ENCODE measurements at places on chromosomes 3 and 15.

- peak; percentile 81 for DNase-seq
Observed at GRCh38 chr15:94287794-94288246, 56.5 kb downstream of the MCTP2 start.

- peak; percentile 52 for DNase-seq
Observed at GRCh38 chr15:74869726-74870407, 3.3 kb downstream of the SCAMP2 start.

DNA sequence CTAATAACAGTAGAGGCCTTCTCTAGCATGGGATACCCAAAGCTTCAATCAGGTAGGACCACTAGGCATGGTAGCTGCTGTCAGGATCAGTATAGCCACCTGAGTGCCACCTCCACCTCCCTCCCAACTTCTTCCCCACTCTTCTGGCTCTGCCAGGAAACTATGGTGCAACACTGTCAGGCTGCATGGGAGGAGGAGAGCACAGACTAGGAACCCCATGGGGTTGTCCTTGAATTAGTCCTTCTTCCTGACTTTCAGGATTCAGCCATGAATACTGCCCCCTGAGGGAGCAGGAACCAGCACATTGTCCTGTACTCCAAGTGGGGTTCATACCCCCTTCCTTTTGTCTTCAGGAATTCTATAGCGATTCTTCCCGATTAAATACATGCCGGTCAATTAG lies 340.8 kb upstream of the ONECUT1 start:
- no peak for DNase-seq

GRCh38 chr3:89252860-89253259 lies 145.4 kb downstream of the EPHA3 start:
- no peak for DNase-seq

- DNase-seq = no peak
Observed at GRCh38 chr3:122151480-122151879, 32.0 kb upstream of the CASR start.

- DNase-seq = no peak
Observed at GRCh38 chr3:184583578-184584451, 22.2 kb downstream of the EPHB3 start.

DNA sequence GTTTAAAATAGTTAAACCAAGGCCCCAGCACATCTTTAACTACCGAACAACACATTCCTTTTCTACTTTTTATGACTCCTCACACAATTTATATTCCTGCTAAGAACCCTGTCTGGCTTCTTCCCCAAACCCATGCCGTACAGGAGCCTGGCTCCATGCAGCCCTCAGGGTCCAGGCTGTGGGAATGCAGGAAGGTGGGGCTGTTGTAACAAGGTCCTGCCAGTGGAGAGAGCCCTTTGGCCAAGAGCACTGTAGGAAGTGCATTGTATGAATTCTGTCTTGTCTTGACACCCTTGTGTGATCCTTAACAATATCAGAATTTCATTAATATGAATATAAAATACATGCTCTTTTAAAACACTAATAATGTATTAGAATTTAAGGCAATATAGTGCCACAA lies 563.8 kb downstream of the TBL1XR1 start:
- no peak for DNase-seq

DNA sequence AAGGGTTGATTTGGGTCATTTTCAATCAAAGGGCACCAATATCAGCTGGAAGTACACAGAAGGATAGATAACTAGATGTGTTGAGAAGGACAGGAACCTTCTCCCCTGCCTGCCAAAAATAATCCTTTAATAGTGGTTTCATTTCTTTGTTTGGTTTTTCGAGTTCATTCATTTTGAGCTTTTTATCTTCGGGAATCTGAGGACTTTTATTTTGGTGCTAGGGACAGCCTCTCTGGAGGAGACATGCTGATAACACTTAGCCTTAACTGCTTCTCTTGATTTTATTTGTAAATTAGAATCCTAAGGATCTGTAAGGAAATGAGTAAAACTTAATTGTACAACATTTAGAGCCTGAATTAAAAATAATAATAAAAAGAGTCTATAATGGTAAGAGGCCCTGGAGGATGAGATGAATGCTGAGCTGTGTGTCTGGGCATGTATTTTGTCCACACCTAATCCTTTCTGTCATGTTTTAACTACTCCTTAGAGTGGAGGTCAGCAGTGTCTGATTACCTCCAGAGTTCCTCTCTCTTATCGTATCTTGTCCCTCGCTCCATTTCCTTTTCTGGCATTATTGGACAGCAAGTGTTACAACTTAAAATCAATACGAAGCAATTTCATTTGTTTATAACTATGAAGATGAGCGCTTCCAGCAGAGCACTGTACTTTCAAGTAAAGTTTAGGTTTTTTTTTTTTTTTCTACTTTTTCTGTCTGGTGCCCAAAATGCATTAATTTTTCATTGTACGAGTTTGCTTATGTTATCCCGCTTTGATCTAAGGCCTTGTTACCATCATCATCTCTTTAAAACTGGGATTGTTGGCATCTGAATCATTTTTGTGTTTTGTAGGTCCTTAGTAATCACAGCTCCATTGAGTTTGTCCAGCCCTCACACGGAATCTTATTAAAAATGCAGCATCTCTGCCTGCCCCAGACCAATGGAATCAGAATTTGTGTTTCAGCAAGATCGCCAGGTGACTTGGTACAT lies 22.8 kb downstream of the PTPRG start:
- DNase-seq = no peak

GRCh38 chr3:113251817-113252216 lies 40.5 kb downstream of the BOC start:
- no peak for DNase-seq

DNA sequence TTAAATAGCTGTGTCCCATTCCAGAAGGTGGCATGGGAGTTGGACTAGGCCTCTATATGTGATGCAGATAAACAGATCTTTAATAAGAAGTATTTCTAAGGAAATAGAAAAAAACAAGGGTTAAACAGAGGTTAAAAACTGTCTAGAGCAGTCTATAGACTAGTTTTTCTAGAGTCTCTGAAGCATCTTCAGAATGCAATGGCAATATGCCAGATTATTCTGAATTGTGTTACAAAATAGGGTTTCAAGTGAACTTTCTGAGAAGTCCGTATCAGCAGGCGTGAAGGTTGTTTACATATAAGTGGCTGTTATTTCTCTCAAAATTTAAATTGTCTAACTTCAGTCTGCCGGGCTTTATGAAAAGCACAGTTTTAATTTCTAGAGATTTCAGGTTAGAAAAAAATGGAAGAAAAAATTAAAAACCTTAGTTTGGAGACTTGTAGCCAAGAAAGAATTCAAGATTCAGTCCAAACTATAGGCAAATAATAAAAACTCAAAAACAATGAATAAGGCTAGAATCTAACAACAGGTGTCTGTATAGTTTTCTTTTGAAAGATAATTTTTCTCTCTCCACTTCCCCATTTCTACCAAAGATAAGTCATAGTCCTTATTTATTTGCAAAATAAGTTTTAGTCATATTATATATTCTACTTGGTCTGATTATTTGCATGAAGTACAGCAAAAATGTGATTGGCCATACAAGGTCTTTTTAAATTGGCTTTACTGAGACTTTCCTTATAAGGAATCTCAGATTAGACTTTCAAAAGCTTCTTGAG lies 55.2 kb downstream of the OSTN start:
- no peak for DNase-seq

DNA sequence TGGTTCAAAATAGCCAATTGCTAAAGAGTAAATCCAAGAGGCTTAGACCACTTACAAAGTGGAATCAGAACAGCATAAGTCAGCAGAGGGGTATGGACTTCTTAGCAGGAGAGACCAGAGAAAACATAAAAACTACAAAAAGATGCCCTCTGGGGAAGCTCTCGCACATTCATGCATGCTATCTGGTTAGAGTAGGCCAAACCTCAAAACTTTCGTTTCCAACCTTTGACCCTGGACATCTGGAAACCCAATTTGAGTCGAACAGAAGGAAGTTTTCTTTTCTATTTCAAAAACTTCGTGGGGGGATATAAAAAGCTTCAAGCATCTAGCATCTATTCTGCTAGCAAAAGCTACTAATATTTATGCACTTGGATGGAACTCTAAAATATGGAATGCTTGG lies 523.9 kb upstream of the AGTR1 start:
- no peak for DNase-seq

- DNase-seq = no peak
Observed at GRCh38 chr3:194384569-194385001, 14.5 kb downstream of the GP5 start.

DNA sequence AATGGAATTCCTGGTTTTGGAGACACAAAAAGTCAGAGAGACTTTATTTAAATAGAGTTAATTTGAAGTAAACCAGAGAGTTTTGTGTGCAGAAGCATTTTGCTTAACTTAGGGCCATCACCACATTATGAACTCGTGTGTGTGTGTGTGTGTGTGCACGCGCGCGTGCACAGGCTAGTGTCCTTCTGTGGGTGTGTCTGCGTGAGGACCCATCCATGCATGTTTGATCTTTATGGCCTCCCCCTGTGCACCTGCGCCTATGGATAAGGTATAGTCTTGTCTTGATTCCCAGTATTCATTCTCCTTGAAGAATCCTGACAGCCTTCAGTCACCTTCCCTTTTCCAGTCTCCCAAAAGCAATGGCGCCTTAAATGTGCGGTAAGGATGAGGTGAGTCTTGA lies 26.0 kb downstream of the MUC20 start:
- DNase-seq = no peak

- peak; percentile 16 for DNase-seq
Observed at GRCh38 chr3:52532838-52533622, 627 bp downstream of the NT5DC2 start.

- DNase-seq = no peak
Observed at GRCh38 chr3:118963711-118964110, 70.9 kb downstream of the IGSF11 start.

- no peak for DNase-seq
Observed at GRCh38 chr15:99447497-99448371, 118.0 kb upstream of the MEF2A start.

GRCh38 chr3:137693791-137694190 lies 70.3 kb upstream of the SOX14 start:
- DNase-seq = no peak

- peak; percentile 49 for DNase-seq
Observed at GRCh38 chr15:90839187-90840071, 29.0 kb upstream of the FURIN start.

- DNase-seq = no peak
Observed at GRCh38 chr3:115551016-115551415, 72.3 kb upstream of the GAP43 start.

DNA sequence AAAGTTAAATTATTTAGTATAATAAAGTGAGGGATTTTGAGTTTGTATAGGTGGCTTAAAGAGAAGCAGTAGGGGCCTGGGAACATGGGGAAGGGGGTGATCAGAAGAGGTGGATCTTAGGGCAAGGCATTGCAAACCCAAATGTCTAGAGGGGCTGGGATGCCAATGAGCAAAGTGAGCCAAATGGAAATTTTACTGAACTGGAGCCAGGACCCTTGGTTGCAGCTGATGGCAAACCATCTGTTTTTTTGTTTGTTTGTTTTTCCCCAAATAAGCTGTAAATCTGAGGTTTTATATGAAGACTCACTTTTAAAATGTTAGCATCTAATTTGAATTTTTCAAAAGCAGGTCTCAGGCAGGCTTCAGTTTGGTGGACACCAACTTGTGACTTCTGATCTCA lies 14.8 kb upstream of the PARP14 start:
- DNase-seq = no peak

- DNase-seq = no peak
Observed at GRCh38 chr3:38490281-38491030, 5.7 kb upstream of the EXOG start.

- no peak for DNase-seq
Observed at GRCh38 chr3:105764378-105765307, 104.2 kb downstream of the CBLB start.

DNA sequence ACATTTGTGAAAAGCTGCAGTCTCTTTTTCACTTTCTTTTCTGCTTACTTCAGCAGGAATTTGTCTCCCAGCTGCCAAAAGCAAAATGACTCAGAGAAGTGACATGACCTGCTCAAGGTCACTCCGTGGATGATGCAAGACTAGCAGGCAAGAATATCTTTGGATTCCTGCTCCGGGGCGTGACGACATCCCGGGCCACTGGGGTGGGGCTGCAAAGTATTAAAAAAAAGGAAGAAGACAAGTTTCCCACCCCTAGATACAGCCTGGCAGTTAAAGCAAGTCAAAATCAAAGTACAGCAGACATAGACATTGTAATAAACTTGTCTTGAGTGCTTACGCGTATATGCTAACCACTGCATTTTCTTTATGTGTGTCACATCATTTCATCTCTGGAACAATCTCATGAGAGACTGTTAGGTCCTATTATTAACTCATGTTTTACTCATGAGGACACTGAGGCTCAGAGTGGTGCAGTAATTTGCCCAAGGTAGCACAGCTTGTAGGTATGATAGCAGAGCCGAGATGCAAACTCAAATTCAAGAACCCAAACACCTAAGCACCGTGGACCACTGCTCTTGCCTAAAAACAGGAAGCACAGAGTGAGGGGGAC lies 485.2 kb upstream of the PROK2 start:
- DNase-seq = peak; percentile 84

DNA sequence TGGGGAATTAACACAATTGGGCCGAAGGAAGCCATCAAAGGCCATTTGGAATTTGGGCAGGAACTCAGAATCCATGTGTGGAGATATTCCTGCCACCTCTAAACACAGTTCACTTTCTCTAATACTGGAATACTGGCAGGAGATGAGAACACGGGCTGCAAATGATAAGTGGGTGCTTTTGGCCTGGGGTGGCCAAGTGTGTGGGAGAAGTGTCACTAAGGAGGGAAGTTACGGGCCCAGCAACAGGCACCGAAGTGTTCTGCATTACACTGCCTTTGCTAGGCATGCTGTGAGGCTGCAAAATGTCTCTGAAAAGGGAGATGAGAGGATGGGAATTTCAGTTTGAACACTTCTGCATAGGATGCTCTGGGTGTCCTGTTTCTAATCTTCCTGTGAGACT lies 89.4 kb upstream of the FEZF2 start:
- no peak for DNase-seq

GRCh38 chr15:34179234-34179633 lies 30.7 kb downstream of the KATNBL1 start:
- DNase-seq = no peak

- no peak for DNase-seq
Observed at GRCh38 chr3:41118461-41119390, 80.6 kb upstream of the CTNNB1 start.
